ENCODE measurements at places on chromosomes 12 and 14.

DNA sequence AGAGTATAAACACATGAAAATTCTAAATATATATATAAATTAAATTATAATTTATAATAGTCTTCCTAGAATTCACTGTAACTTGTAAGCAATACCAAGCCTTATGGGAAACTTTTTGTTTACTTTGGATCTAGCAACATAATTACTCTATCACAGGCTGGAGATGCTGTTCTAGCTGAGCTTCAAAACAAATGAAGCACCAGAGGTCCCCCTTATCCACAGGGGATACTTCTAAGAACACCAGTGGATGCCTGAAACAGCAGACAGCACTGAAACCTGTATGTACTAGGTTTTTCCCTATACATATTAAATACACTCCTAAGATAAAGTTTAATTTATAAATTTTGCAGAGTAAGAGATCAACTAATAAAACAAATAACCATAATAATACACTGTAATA lies 96.6 kb downstream of the CDK17 start:
- DNase-seq = no peak

DNA sequence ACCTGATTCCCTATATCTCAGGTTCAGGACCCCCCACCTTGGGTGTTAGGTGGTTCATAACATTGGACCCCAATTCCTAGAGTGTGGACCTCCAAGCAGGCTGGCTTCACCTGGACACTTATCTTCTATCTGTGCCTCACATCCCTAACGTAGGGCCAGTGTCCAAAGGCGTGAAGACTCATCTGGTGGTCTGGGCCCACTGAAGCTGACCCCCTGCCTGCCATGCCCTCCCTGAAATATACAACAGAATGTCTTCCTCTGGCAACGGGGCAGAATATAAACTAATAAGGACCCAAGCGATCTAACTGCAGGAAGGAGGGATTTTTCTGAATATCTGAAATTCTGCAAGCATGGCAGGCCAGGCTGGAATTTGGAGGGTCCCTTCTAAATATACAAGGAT lies 5.6 kb downstream of the HOXC13 start:
- DNase-seq = no peak

DNA sequence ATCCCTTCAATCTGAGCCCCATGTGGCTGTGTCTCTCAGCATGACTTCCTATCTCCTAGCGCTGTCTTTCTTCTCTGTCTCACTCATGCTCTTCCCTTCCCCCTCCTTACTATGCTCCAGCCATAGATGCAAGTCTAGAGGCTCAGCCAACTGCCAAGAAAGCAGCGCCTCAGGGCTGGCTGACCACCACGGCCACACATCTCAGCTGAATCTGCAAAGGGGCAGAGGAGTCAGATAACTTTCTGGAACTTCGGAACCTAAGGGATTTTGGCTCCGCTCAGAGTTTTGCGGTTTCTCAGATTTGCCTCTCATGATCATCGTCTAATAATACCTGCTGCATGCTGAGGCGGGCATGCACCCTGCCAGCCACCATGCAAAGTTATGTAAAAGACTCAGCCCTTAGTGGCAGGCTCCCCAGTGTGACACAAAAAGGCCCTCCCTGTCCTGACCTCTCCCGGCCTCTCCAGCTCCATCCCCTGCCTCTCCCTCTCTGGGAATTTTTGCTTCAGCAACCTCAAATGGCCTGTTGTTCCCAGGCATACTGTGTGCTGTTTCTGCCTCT lies 5.0 kb upstream of the FGF6 start:
- peak; percentile 16 for DNase-seq

DNA sequence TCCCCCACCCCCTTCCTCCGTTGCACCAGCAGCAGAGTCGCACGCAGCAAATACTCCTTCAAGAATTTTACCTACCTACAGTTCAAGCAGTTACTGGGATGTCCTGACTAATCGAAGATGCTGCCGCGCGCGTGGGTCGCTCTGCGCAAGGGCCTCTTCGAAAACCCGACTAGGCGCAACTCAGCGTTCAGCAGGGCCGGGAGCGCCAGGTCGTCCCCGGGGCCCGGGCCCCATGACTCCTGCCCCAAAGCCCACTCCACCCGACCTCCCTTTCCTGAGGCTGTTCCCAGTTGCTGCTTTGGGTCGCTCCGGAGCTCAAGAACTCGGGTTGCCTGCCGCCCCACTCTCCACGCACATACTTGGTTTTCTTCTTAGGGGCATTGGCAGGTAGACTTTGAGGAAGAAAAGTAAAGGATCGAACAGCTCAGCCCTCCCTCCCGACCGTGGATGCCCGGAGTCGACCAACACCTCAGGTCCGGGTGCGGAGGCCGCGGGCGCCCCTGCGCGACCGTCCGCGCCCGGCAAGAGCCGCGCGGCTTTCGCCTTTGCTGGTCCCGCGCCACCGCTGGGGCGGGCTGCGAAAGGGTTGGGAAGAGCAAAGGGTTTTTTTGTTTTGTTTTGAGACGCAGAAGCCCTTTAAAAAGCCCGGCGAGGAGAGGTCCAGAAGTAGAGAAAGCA lies 1.9 kb downstream of the BMP4 start:
- DNase-seq = no peak

DNA sequence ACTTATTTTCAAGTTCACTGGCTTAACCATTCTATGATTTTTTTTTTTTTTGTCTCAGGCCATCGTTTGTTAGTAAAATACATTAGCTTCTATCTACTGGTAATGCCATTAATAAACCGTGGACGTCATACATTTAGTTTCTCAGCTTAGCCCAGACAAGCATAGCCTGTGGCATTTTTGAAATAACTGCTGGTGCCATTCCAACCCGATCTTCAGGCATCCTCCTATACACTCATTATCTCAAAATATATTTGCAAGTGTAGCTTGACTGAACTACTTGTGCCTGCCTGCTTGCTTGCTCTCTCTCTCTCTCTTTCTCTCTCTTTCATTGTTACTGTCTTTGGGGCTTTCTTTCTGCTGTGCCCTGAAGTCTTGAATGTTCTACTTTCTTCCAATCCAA lies 12.7 kb upstream of the MBIP start:
- DNase-seq = no peak

DNA sequence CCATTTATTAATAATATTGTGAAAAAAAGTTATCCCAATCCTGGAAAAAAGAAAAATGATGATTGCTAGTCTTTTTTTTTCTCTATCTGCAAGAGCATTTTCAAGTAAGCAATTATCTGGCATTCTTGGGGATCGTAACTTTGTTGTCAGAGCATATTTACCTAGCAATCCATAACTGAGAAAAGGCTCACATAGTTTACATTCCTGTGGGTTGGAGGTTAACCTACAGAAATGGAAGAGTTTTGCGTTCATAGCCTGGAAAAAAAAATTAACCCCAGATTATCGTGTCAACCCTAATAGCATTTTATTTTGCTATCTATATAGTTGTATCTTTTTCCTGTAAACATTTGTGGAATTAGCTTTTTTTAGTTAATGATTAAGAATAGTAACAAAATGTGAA lies 292.3 kb downstream of the DAD1 start:
- DNase-seq = no peak

DNA sequence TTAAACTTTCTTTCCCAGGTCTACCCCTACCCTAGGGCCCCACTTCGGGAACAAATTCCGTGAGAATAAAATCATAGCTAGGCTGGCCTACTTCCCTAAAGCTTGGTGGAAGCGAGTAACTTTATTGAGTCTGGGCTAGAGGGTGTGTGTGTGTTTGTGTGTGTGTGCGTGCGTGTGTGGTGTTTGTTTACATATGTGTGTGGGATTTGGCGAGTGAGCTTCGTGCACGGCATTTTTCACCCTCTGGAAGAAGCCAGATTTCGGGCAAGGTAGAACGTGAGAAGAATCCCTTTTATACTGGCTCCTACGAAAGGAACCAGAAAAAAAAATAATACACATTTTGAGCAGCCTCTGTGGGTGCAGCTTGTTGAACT lies 7.5 kb upstream of the LHX5 start:
- no peak for DNase-seq

- DNase-seq = peak; percentile 33
Measured at GRCh38 chr14:106831322-106831720, 1304.9 kb downstream of the TMEM121 start.

GRCh38 chr12:66885115-66885875 lies 206.4 kb upstream of the GRIP1 start:
- peak; percentile 74 for DNase-seq

GRCh38 chr12:12926571-12927071 lies 25.3 kb downstream of the GPRC5D start:
- DNase-seq = no peak

- peak; percentile 59 for DNase-seq
Measured at GRCh38 chr12:26278266-26278665, 82.9 kb downstream of the SSPN start.

- DNase-seq = no peak
Measured at GRCh38 chr12:25924491-25925001, 33.9 kb upstream of the RASSF8 start.

DNA sequence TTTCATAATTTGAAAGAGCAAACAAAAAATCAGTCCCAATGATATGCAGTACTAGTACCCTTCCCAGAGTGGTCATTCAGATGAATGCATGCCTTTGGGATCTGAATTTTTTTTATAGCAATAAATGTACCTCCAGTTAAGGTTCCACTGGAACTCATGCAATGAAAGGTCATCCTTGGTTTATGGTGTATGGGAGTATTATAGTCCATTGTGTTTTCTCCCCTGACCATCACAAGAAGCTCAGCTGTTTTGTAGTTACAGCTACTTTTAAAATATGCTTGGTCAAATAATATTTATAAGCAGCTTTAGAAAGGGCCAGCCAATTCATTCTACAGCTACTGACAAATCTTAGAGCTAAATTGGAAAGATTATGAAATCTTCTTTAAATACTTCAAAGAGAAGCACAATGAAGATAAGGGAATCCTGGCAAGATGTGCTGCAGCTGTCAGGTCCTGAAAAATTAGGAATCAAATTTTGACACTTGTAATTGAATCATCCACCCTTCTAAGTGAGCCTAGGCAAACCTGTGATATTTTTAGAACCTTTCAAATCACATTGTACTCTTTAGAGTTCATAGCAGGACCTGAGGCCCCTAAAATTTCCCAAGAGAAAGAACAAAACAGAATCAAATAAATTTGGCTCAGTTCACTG lies 46.5 kb downstream of the IFT81 start:
- DNase-seq = no peak

DNA sequence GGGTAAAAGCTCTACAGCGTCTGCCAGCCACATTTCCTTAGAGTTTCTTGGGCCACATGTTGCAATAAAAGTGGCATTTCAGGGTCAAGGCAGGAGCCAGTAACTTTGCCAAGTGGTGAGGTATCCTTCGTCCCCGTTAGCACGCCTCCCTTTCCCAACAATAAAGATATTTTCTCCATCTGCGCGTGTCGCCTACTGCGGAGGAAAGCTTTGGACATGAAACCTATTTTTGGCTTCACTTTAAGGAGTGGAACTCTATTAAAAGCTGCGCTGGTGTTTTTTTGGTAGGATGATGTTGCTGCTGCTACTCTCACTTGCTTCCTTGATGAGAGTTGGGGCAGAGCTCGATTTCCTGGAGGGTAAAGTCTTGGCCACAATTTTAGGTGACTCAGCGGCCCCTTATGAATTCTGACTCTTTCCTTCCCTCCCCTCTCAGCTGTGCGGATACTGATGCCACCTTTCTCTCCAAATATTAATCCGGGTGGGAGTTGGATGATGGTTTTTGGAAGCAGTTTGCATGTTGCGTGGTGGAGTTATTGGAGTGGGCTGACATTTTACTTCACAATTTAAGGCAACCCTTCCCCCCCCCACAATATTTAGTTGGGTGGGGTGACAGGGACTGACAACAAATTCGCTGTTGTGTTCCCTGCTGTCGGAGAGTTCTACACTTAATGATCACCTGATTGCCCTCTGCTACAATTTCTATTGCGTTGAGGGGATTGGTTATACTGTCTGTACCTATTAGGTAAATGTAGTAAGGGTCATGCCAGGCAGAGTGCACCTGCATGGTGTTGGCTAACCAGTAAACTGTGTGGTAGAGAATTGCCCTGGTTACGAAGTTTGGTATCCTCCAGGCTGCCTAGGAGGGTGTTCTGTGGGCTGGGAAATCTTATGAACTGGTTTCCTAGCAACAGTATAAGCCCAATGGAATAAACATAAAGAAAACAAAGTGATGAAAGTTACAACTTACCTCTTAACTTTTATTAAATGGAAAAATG lies 1.1 kb downstream of the CCDC91 start:
- peak; percentile 28 for DNase-seq

GRCh38 chr12:112347581-112347982 lies 34.6 kb downstream of the HECTD4 start:
- no peak for DNase-seq

DNA sequence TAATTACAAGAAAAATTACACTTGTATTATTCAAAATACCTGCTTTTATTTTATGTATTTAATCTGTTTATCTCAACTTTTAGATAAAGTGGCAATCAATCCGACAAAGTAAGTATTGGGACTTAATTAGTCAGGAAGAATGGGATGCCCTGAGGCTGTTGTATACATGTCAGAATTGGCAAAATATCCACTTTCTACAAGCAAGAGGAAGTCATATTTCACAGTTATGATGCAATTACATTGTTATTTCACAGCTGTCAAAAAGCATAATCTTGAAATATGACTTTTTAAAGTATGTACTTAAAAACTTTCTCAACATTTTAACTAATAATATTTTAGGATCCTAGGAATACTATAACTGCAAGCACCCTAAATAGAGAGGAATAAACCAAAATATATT lies 357.1 kb upstream of the MGAT4C start:
- peak; percentile 78 for DNase-seq

GRCh38 chr14:55120571-55121495 lies 8.2 kb upstream of the LGALS3 start:
- peak; percentile 84 for DNase-seq

GRCh38 chr12:93745286-93745685 lies 68.1 kb downstream of the CRADD start:
- DNase-seq = no peak

DNA sequence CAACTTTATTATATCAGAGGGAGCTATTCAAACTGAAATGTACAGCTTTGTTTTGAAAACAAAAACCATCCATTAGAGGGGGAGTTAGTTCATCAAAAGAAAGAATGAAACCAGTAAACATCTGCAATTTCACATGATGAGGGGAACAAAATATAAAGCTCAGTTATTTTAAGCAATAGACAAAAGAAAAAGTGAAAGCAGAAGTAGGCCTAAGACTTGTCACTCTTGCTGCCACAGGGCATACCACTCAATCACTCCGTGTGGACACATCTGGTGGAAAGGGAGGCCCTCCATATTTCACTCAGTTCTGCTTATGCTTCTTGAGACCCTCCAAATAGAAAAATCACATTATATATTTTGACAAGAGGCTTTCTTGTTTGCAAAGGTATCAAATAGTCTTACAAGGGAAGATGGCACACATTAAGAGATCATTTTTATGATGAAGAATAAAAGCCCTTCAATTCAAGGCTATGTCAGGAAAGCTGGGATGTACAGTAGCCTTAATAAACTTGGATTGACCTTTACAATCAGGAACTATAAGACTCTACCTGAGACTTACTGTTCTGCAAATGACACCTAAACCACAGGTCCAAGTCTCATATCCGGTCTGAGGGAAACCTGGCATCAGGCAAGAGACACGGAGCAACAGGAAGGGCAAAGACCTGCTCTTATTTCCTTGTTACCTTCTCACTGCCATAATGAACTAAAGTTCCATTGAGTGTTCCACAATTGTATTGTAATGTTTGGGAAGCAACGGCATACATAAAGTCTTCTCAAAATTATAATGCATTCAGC lies 222.5 kb upstream of the GRIP1 start:
- peak; percentile 90 for DNase-seq

Measured in MV-4-11 (cell line).